ENCODE measurements at places on chromosomes 1 and 21.

GRCh38 chr1:156704930-156705320, 458 bp downstream of the CRABP2 start:
- DNase-seq, result peak; percentile 62

DNA sequence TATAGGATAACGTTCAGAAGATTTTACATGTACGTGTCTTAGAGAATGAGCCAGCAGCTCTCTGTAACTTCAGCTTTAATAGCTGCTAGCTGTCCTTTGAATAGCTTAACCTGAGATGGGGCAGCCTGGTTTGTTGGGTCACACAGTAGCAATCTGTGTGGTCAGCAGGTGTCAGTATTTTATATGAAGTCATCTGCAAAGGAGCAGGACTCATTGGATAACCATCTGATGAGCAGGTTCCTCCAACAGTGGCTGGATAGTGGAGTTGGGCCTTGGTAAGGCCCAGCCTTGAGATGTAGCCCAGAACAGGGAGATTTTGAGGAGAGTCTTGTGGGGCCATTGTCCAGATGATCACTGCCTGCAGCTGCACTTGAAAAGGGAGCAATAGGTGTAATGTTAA, 6.4 kb downstream of the GSTM5 start:
- no peak for DNase-seq

DNA sequence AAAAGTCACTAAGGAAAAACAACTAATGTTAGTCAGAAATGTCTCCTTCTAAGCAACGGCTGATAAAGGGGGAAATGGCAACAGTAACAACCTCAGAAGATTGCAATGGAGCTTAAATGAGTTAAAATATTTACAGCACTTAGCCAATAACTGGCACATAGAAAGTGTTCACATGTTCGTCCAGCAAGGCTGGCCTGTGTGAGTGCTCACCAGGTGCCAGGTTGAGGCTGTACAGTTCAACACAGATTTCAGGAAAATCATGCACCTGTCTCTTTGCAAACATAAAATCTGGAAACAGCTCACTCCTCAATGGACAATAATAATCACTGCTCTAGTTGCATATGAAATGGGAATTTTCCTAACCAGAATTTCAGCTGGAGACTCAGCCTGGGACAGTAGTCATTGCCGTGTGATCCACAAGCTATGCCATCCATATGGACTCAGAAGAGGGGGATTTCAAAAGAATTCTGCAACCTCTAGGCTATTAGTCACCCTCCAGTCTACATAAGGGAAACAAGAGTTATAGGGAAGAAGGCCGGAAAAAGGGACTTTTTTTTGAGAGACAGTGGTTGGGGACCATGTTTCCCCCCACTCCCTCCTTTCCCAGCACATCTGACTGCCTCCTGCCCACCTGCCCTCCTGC, 68.6 kb downstream of the SYDE2 start:
- DNase-seq, result no peak

- DNase-seq, result no peak
Measured at GRCh38 chr21:32719085-32719484, 8.7 kb downstream of the SYNJ1 start.

GRCh38 chr1:207824691-207825408, 73.0 kb downstream of the CD46 start:
- DNase-seq, result no peak

DNA sequence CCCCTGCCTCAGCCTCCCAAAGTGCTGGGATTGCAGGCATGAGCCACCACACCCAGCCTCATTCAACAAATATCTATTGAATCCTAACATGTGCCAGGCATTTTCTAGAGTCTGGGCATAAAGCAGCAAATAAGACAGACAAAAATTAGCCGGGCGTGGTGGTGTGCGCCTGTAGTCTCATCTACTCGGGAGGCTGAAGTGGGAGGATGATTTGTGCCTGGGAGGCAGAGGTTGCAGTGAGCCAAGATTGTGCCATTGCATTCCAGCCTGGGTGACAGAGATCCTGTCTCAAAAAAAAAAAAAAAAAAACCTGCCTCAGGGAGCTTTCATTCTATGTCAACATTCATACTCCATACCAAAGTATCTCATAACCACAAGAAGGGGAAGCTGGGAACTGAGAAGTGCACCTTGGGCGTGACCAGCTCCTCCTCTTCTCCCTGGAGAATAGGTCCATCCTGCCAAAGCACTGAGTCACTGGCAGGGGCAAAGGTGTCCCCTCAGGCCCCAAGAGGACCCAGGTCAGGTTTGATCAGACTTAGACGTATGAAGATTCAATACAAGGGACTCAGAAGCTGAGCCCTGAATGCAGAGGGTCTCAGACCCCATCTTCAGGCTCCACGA, 36.8 kb upstream of the PPP1R15B start:
- no peak for DNase-seq

DNA sequence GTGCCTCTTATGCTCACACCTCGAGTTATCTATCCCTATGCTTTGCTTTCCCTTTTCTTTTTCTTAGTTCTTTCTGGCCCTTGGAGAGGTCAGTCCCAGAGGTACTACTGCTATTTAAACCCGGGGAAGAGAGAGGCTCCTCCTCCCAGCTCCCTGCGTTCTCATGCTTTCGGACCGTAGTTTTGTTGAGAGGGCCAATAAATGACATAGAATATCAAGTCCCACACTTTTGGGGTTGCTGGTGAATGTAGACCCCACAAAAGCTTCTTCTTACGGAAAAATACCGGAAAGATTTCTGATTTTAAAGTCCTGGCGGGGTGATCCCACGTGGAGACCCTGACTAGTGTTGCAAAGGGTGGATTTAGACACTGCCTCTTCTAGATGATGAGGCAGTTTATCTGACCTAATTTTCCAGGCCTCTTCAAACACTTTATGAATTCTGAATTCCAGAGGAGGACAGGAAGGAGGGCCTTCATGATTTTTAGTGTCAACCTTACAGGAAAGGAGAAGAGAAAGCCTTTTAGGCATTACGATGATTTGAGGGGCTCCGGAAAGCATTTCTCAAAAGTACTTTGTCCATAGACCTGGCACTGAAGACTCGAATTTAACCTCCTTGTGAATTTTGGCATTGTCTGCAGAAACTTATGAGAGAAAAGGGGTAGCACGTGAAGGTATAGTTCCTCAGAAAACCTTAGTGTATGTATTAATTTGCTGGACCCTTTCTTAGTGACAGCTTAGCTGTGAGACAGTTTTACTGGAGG, 694 bp downstream of the TMEM167B start:
- peak; percentile 53 for DNase-seq

GRCh38 chr1:162178432-162178831, 108.9 kb downstream of the NOS1AP start:
- DNase-seq, result no peak

GRCh38 chr1:44571712-44572571, 102.3 kb downstream of the TMEM53 start:
- DNase-seq, result no peak

DNA sequence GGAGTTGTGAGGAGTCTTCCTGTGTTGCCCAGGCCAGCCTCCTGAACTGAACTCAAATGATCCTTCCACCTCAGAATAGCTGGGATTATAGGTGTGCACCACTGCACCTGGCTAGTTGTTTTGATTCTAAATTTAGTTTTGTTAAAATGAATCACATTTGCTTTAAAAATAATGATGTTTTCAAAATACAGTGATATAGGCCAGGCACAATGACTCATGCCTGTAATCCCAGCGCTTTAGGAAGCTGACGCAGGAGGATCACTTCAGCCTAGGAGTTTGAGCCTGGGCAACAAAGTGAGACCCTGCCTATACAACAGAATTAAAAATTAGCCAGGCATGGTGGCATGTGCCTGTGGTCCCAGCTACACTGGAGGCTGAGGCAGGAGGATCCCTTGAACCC, 24.3 kb downstream of the RTCA start:
- DNase-seq, result no peak

DNA sequence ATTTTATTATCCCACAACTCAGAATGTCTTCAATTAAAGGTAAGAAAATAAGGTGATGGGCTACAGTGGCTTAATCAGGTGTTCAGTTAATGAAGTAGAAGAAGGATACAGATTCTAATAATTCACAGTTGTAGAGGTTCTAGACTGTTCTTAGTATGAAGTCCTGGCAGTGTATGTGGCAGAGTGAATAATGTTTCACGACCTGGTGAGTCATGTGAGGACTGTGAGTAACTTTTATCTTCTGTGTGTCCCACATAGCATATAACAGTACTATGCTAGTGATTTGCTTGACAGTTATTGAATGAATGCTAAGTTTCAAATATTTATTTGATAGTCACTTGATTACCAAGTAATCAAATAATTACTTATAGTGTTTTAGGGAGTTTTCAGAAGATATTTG, 20.0 kb downstream of the SLC16A4 start:
- DNase-seq, result peak; percentile 51

All from AG10803 (cell line).